ENCODE measurements at places on chromosomes 13 and 19.
A peak's percentile ranks its signal among the peaks of the same experiment; 100 is the strongest.

GRCh38 chr19:52270266-52270885 is 989 bp downstream of the ZNF766 start:
- DNase-seq, result no peak

- no peak for DNase-seq
These were observed 52.1 kb downstream of the SIAH3 start for GRCh38 chr13:45799451-45799850.

- DNase-seq, result no peak
These were observed 52.0 kb downstream of the DIAPH3 start for GRCh38 chr13:60111691-60112090.

GRCh38 chr13:65125236-65125635 is 2104.9 kb downstream of the PCDH9 start:
- no peak for DNase-seq

GRCh38 chr19:3024870-3025548 is 4.1 kb downstream of the TLE2 start:
- no peak for DNase-seq

GRCh38 chr19:41366089-41366488 is 2.1 kb upstream of the B9D2 start:
- no peak for DNase-seq

- no peak for DNase-seq
These were observed 906 bp upstream of the CYP4F11 start for GRCh38 chr19:15935167-15935702.

GRCh38 chr19:12265921-12266704 is 28.6 kb downstream of the ZNF44 start:
- DNase-seq, result no peak

DNA sequence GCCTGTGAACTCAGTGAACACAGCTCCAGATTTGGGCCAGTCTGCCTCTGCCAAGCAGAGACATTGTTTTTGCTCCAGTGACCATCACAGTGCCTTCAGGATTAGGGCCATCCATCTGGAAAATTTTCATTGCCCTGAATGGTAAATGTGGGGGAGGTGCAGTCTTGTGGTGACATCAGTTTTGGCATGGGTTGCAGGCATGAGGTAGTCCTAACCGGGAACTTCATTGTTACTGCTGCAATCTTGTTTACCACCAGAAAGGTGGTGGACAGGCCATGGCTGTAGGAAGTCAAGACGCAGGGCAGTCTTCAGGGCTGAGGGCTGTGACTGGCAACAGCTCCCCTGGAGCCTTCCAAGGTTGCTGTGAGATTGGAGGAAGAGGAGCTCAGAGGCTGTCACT is 55.2 kb downstream of the SPATA13 start:
- DNase-seq, result no peak

GRCh38 chr13:86933676-86934075 is 737.5 kb upstream of the SLITRK5 start:
- DNase-seq, result no peak

GRCh38 chr13:33367926-33368325 is 82.4 kb upstream of the STARD13 start:
- no peak for DNase-seq

DNA sequence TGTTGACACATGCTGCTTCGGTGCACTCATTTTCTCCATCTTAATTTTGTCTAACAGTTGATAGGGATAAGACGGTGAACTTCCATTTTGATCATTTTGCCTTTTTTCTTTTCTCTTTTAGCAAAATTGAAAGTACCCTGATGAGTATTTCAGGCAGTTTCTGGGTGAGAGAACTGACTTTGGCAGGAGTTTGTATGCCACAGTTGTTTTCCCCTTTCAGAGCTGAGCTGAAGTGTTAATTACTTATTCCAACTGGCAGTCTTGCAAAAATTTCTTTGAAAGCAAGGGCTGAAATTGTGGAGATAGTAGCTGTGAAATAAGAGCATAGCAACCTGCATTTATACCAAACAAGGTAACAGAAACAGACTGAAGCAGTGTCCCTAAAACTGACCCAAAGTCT is 180.2 kb downstream of the SLITRK5 start:
- no peak for DNase-seq

GRCh38 chr13:97390941-97391600 is 42.9 kb upstream of the RAP2A start:
- no peak for DNase-seq

GRCh38 chr19:31096062-31096830 is 253.0 kb downstream of the TSHZ3 start:
- DNase-seq, result no peak

- DNase-seq, result no peak
These were observed 4.9 kb upstream of the MEDAG start for GRCh38 chr13:30900952-30901749.

DNA sequence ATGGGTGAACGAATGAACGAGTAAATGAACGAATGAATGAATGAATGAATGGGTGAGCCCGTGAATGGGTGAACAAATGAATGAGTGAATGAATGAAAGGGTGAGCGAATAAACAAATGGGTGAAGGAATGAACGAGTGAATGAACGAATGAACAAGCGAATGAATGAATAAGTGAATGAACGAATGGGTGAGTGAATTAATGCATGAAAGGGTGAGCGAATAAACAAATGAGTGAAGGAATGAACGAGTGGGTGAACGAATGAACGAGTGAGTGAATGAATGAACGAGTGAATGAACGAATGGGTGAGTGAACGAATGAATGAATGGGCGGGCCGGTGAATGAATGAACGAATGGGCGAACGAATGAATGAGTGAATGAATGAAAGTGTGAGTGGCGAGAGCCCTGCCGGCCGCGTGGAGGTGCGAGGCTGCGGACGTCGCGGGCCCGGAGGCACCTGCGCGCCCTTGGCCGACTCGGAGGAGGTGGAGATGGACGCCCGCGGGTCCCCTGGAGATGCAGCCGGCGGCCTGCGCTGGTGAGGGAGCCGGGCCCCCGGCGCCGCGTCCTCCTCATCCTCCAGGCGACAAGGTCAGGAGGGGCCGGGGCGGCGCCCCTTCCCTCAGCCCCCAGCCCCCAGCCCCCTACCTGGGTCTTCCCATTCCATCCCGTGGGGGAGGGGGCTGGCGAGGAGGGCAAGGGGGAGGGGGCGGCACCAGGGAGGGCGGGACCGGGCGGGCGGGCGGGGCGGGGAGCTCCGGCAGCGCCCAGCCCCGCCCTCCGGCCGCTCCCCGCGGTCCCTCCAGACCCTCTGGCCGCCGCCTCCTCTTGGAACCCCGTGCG is 15.4 kb downstream of the ANKRD24 start:
- no peak for DNase-seq

DNA sequence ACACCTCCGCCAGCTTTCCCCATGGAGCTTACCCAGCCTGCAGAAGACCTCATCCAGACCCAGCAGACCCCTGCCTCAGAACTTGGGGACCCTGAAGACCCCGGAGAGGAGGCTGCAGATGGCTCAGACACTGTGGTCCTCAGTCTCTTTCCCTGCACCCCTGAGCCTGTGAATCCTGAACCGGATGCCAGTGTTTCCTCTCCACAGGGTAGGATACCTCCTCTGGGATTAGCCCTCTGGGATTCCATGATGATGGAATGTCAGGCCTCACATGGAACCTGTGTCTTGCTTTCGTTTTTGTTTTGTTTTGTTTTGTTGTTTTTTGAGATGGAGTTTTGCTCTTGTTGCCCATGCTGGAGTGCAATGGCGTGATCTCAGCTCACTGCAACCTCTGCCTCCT is 1.9 kb downstream of the RFXANK start:
- no peak for DNase-seq

- DNase-seq, result no peak
These were observed 188.1 kb downstream of the RFC3 start for GRCh38 chr13:34006011-34006410.

DNA sequence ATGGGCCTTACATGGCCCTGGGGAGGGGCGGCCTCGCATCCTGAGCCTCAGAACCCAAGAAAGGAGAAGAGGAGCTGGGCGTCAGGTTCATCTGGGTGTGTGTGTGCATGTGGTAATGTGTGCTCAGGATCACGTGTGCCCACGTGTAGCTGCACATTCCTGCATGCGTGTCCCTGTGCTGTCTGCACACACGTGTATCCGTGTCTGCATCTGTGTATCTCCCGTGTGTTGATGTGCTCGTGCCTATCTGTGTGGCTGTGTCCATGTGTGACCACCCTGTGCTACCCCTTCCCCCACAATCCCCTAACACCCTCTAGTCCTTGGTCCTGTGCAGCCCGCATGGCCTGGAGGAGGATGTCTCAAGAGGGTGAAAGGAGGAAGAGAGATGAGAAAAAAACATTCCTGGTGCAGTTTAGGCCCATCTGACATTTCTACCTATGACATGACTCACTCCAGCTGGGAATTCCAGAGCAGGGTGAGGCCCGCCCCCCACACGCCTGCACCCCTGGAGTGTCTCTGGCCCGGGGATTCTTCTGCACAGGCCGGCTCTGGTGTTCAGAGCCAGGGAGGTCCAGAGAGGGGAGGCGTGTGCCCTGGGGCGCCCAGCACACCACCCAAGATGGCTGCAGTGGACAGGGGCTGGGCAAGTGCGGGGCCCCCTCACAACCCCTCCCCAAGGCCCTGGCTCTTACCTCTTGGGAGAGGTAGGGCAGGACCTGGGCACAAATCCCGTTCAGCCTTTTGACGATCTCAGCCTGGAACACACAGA is 7.1 kb downstream of the TLE5 start:
- DNase-seq, result no peak

- no peak for DNase-seq
These were observed 20.3 kb downstream of the DCAF15 start for GRCh38 chr19:13972368-13973155.

DNA sequence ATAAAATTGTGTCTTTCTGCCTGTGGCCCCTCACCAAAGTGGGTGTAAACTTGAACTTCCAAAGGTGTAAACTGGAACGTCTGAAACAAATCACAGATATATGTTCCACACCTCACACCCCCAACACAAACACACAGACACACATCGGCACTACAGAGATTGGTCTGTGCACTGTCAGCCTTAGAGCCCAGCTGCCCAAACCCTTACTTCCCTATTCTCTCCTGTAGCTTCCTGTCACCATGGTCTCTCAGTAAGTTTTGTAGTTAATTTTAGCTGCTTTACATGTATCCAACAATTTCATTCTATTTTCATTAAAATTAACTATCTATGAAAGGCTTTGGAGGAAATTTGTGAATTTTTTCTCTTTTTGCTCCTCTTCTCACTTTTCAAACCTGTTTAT is 5.4 kb downstream of the TM9SF2 start:
- no peak for DNase-seq

GRCh38 chr13:105971312-105971711 is 564.1 kb downstream of the EFNB2 start:
- no peak for DNase-seq

GRCh38 chr13:27130979-27131623 is 40.5 kb downstream of the USP12 start:
- DNase-seq, result no peak

DNA sequence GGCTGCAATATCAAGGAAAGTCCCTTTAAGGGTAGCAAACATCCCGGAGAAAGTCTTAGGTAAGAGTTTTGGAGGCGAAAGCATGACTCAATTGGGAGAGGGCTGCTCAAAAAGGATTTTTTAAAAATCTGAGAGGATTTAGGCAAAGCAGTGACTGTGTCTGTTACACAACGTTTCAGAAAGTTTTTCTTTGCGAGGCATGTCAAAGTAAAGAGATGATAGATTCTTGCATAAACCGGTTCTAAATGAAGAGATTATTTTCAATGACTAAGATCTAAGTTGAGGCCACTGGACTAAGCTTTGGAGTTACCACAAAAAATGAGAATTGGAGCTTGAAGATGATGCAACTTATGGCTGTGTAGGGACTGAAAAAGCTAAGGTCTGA is 43.7 kb upstream of the ENOX1 start:
- DNase-seq, result no peak

GRCh38 chr19:17767559-17767958 is 16.3 kb downstream of the FCHO1 start:
- DNase-seq, result no peak

GRCh38 chr13:29924482-29925350 is 74.3 kb upstream of the UBL3 start:
- peak; percentile 26 for DNase-seq

- DNase-seq, result no peak
These were observed 81.3 kb downstream of the LHFPL6 start for GRCh38 chr13:39521701-39522100.

DNA sequence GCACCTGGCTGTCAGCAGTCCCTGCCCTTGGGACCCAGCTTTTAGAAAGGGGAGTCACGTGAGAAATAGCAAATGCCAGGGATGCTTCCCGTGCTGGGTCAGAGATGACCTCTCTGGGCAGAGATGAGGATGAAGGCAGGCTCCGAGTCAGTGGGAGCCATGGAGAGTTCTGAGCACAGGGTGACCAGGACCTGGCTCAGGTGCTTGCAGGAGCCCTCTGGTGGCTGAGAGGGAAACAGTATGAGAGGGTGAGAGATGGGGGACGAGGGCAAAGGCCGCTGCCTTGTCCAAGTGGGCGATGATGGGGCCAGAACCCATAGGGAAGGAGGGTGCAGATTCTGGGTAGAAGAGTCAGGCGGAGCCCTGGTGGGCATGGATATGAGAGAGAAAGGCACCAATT is 15.8 kb downstream of the TMED1 start:
- DNase-seq, result no peak

GRCh38 chr19:10816691-10817090 is 19.3 kb downstream of the TMED1 start:
- no peak for DNase-seq

DNA sequence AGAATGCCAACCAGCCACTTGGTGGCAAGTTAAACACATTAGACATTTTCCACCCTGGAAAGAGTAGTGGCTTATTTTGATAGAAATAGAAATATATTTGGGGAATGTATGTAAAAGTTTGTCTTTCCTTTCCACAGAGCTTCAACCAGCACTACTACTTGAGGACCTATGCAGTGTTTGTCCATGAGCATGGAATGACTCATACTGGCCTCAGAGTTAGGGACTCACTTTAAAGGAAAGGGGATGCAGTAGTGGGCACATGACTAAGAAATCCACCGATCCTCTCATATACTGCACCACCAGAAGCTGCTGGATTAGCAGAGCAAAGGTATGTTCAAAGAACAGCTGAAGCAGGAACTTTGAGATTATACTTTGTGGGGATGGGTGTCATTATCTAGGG is 62.6 kb downstream of the LACC1 start:
- DNase-seq, result no peak

DNA sequence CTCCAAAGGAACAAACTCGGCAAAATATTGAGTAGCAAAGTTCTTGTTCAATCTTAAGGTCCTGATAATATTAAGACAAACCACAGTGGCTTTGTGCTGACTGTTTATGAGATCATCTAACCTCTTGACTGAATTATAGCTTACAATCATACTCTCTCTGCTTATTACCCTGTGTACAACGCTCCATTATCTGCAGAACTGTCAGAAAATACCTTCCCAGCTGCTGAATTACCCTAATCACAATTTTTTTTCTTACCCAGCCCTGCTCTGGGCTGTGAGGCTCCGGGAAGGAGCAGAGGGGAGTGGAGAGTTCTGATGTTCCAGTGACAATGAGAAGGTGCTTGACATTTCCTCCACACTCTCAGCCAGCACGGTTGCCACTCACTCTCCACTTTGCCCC is 64.8 kb downstream of the DCT start:
- no peak for DNase-seq

DNA sequence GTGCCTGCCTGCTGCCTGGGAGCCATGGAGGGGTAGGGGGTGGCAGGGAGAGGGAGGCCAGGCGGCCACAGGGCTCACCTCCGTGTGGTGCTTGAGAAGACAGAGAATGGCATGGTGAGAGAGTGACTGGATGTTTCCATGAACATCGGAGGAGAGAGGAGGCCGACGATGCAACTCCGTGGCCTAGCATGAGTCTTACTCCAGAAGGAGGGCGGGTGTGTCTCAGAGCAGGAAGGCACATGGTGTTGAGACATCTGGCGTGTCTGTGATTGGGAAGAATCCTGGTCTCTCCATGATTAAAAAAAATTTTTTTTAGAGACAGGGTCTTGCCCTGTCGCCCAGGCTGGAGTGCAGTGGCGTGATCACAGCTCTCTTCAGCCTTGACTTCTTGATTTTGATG is 5.1 kb downstream of the IRGC start:
- DNase-seq, result no peak

Measured in T1000 (cell line).